ENCODE measurements at places on chromosomes 13 and 19.

- DNase-seq: no peak
These were observed 27.8 kb upstream of the OR1M1 start for GRCh38 chr19:9058905-9059667.

GRCh38 chr13:46778890-46779289, 18.1 kb downstream of the ESD start:
- DNase-seq: no peak

- no peak for DNase-seq
These were observed 1.1 kb downstream of the CLN5 start for GRCh38 chr13:76993021-76993420.

GRCh38 chr13:32976056-32976805, 40.0 kb upstream of the KL start:
- DNase-seq: no peak

- DNase-seq: no peak
These were observed 18.5 kb upstream of the KCTD4 start for GRCh38 chr13:45219123-45219891.

DNA sequence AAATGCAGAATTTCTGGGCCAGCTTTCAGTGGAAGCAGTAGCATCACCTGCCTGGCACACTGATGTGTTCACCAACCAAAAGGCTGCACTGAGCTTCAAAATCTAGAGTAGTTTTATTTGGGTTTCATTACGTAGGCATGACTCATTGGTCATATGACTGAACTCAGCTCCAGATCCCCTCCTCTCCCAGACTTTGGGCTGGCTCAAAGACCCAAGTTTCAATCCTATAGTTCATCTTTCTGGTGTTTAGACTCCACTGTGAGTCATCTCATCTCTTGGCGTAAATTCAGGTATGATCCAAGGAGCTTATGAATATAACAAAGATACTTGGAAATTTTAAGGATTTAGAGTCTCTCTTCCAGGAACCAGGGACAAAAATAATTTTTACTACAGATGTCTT, 17.7 kb downstream of the ZMYM5 start:
- no peak for DNase-seq

DNA sequence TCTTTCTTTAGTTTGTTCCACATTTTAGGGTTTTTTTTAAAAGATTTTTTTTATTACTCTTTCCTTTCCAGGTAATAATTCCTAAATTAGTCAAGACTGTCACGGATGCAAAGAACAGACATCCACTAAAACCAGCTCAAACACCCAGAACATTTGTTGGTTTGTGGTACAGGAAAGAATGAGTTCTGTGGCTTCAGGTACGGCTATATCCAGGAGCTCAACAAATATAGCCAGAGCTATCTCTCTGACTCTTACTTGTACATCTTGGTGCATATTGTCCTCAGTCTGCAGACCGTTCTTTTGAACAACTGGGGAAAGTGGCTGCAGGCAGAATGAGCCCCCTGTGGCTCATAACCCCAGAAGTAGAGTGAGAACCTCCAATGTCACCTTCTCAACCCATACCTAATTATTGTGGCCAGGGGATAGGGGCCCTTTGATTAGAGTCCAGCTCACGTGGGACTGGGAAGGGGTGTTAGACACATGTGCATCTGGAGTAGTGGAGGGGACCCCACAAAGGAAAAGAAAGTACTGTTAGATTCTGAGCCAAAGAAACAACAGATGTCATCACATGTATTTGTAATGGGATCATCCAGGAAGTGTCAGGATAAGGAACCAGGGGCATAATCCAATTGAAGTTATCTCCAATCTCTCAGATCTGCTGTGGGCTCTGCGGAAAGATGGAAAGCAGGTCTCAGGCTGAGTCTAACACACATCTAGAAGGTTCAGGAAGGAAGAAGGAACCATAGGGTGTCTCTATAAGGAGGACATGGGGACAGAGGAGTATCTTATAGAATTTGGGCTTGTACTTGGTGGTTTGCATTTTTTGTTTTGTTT, 1.9 kb upstream of the ZNF358 start:
- DNase-seq: no peak

DNA sequence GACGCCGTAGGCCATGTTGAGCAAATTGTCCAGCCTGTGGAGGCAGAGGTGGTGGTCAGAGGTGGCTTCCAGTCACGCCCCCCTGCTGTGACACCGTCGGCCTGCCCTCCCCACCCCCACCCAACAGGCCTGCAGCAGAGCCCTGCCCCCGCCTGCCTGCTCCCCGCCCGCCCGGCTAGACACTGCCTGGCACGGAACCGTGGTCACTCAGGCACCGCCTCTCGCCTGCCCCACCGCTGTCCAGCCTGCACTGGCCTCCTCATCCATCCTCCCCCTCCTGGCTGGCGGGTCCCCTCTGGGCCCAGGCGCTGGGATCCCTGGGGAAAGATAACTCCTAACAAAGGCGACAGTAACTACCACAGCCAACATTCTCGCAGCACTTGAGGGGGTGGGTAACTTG, 21.7 kb downstream of the PRKCSH start:
- DNase-seq: no peak

DNA sequence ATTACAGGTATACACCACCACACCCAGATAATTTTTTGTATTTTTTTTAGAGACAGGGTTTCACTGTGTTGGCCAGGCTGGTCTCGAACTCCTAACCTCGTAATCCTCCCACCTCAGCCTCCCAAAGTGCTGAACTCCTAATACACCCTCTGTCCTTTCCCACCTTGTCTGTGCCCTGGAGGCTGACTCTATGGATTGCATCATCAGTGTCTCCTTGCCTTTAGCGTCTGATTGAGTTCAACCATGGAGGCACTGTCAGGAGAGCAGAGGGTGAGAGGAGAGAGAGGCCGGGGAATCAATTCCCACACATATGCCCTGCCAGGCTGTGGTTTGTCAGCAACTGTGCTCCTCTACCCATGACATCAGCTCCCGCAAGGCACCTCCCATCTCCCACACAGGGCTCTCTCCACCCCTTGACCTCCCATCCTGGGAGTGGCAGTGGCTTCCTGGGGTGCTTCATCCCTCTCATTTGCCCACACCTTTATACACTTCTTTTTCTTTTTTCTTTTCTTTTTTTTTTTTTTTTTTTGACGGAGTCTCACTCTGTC, 12.6 kb upstream of the LILRB4 start:
- no peak for DNase-seq

- no peak for DNase-seq
These were observed 75.3 kb upstream of the SCEL start for GRCh38 chr13:77460195-77460594.

DNA sequence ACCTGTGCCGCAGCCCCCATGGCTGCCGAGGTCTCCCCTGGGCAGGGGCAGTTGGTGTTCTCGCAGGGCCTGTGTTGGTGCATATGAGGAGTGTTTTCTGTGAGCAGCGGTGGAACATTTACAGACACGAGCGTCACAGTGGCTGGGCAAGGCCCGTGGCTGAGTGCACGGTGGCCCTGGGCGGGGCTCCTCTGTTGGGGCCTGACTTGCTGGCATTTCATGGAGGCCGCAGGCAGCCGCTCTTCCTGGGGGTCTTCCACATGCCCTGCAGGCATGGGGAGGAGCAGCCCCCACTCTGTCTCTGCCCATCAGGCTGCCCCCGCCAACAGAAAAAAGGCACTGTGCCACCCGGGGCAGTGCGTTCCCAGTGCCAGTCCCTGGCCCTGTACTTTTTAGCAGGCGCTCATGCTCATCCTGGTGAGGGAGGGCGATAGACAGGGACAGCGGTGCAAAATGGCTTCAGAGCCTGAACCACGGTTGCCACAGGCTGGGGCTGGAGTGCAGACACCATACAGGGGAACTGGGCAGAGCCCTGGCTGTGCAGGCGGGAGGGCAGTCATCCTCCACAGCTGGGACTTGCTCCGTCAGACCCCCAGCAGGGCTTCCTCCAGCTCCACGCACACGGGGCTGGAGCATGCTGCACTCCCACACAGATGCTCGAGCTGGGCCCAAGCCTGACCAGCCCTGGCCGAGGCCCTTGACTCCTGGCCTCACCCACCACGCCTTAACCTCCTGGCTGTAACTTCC, 23.5 kb downstream of the TFDP1 start:
- no peak for DNase-seq

- DNase-seq: no peak
These were observed 953 bp downstream of the RLN3 start for GRCh38 chr19:14028901-14029300.

- no peak for DNase-seq
These were observed 182.8 kb downstream of the RGCC start for GRCh38 chr13:41639955-41640780.

GRCh38 chr13:39765801-39766463, 110.5 kb downstream of the COG6 start:
- no peak for DNase-seq

DNA sequence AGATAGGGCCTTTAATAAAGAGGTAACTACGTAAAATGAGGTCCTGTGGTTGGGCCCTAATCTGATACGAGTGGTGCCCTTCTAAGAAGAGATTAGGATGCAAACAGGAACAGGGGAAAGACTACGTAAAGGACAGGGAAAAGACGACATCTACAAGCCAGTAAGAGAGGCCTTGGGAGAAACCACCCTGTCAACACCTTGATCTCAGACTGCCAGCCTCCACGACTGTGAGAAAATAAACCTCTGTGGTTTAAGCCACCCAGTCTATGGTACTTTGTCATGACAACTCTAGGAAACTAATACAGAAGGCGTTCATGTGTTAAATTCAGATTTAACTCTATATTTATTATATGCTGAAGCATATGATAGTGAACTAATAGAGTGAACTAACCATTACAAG, 566.3 kb downstream of the UQCRFS1 start:
- DNase-seq: no peak

GRCh38 chr19:33921165-33921564, 124.5 kb downstream of the KCTD15 start:
- DNase-seq: no peak
